ENCODE measurements at places on chromosomes 1 and 21. TPM values are rescaled to one million over a fixed set of nuclear protein-coding genes. Genes with fewer than 3 reads are reported as not detected.

GRCh38 chr21:35814858-35815619 is 245.3 kb downstream of the SETD4 start:
- no peak for DNase-seq

TSTD1 gene
- total RNA-seq, result 143 TPM

- no peak for DNase-seq
These were observed 46.4 kb upstream of the RAB3GAP2 start for GRCh38 chr1:220318673-220319072.

S100B gene
- not detected for total RNA-seq

- no peak for DNase-seq
These were observed 71.0 kb downstream of the OLFML2B start for GRCh38 chr1:161952607-161953172.

- DNase-seq, result no peak
These were observed 149.0 kb downstream of the ATP6V1G3 start for GRCh38 chr1:198391393-198392020.

GRCh38 chr1:57517587-57518374 is 93.9 kb upstream of the DAB1 start:
- no peak for DNase-seq

- DNase-seq, result no peak
These were observed 119.9 kb upstream of the DNAH14 start for GRCh38 chr1:224809613-224810012.

- no peak for DNase-seq
These were observed 27.1 kb upstream of the PDE4B start for GRCh38 chr1:65765631-65766030.

DNA sequence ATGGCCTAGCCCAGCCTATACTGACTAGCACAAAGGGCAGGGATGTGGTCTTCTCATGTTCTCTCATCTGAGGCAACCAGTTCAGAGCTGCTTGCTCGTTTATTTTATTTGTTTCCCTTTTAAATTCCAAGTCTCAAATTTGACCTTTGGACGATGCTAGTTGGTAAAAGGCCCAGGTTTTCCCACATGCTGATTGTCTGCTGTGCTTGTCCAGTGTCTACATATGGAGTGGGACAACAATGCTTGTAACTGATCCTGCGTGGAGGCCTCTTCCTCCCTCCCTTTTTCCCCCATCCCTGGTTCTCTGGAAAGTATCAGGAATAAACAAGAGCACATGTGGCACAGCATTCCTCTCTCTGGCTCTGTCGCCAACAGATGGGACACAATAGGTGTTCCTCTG is 34.0 kb upstream of the BEND5 start:
- no peak for DNase-seq

ZSWIM5 gene
- 6.3 TPM for total RNA-seq

GRCh38 chr1:26225033-26225831 is 8.8 kb upstream of the CEP85 start:
- peak; percentile 84 for DNase-seq

ARHGEF11 gene
- 40.5 TPM for total RNA-seq

- peak; percentile 76 for DNase-seq
These were observed 5.0 kb downstream of the KDM5B start for GRCh38 chr1:202802998-202803932.

- peak; percentile 19 for DNase-seq
These were observed 17.3 kb downstream of the CSF1 start for GRCh38 chr1:109927911-109928321.

DNA sequence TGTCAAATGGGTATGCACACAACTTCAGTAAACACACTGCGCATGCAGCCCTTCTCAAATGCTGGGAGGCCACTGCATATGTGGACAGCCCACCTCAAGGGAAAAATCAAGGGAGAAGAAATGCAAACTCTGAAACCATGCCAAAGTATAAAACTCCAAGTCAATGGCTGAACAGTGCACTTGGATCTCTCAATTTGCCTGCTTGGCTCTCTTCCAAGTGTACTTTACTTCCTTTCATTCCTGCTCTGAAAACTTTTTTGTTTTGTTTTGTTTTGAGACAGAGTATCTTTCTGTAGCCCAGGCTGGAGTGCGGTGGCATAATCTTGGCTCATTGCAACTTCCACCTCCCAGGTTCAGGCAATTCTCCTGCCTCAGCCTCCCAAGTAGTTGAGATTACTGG is 18.8 kb upstream of the COP1 start:
- no peak for DNase-seq

GRCh38 chr1:175172503-175172902 is 20.1 kb downstream of the KIAA0040 start:
- no peak for DNase-seq

DNA sequence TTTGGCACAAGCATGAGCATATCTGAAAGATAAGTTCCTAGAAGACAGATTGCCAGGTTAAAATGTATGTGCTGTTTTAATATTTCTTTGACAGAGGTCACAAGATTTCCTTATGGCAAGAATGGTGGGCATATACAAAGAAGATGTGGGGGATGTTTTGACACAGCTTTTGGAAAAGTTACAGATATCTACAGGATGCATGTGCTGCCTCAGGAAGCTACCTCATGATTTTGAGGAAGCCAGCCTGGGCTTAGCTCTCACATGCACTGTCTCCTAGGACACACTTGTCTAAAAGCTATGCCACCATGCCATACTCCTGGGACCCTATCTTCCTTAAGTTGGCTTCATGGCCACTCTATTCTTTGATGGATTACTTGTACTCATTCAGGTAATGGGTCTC is 99.9 kb downstream of the C1orf94 start:
- DNase-seq, result no peak

DNA sequence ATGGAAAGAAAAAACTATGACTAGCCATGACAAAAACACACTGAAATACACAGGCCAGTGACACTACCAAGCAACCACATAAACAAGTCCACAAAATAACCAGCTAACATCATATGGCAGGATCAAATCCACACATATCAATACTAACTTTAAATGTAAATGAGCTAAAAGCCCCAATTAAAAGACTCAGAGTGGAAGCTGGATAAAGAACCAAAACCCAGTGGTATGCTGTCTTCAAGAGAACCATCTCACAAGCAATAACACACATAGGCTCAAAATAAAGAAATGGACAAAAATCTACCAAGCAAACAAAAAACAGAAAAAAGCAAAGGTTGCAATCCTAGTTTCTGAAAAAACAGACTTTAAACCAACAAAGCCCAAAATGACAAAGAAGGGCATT is 476.2 kb upstream of the BEND5 start:
- no peak for DNase-seq

RPS6KC1 gene
- 17.0 TPM for total RNA-seq

DNA sequence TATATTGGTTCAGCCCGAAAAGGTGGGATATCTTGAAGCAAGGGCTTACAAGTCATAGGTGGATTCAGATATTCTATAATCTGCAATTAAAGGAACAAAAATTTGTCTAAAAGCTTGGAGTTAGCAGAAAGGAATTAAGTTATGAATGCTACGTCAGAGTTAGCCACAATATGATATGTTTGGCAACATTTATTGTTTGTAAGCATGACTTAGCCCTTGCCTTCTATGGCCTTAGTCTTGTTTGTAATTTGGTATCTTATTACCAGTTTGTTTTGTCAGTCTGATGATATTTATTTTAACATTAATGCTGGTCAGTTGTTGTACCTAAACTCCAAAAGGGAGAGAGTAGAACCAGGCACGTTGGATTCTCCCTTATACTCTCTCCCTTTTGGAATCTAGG is 43.1 kb upstream of the SUCO start:
- DNase-seq, result no peak

- DNase-seq, result no peak
These were observed 14.3 kb downstream of the WDR64 start for GRCh38 chr1:241666419-241666818.

DNA sequence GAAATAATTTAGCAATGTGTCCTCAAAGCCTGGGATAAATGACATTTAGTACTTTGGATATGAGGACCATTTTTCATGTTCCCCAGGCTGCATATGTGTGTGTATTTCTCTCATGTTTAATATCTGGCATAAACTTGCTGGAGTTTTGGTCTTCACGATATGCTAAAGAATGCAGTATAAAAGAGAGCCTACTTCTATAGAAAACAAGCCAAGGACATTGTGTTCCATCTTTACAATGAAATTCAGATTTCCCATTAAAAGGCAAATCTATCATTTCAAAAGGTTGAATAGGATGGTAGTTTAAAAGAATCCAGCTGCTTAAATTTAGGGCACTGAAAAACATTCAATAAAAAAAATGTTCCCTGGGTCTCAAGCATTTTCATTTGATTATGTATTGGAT is 169.0 kb upstream of the C1orf105 start:
- DNase-seq, result no peak

- DNase-seq, result no peak
These were observed 739.0 kb upstream of the NCAM2 start for GRCh38 chr21:20259031-20259867.

NUAK2 gene
- total RNA-seq, result 8.9 TPM

GRCh38 chr1:7345516-7345915 is 425.6 kb upstream of the VAMP3 start:
- no peak for DNase-seq

- DNase-seq, result no peak
These were observed 1.9 kb upstream of the OR2T34 start for GRCh38 chr1:248576260-248576980.

- DNase-seq, result peak; percentile 72
These were observed 8.8 kb downstream of the PRXL2B start for GRCh38 chr1:2595261-2595811.

DNA sequence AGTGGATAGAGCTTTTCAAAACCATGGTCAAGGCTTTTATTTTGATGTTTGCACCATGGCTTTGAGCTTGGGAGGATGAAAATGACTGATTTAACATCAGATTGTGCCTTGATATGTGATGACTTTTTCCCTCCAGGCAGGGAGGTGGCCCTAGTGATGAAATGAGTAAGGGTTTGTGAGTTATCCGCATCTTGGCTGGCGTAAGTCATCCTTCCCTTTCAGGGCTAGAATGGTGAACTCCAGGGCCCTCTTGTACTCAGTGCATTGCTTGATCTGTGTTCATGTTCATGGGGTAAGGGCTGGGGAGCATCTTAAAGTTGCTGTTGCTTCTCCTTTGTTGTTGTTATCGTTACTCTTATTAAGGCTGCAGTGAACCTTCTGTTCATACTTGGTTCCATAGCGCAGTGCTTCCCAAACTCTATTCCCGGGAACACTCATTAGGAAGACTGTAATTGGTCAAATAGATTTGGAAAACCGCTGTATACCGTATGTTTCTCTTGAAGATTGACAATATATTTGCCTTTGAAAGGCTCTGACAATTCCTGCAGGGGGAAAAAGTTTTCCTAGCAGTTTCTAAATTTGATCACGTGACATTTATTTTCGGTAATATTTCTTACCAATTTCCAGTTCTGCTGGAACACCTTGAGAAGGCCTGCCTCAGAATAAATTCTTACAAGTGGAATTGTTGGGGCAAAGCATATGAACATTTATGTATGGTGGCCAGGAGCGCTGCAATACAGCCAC is 23.1 kb downstream of the GPR137B start:
- no peak for DNase-seq

DNA sequence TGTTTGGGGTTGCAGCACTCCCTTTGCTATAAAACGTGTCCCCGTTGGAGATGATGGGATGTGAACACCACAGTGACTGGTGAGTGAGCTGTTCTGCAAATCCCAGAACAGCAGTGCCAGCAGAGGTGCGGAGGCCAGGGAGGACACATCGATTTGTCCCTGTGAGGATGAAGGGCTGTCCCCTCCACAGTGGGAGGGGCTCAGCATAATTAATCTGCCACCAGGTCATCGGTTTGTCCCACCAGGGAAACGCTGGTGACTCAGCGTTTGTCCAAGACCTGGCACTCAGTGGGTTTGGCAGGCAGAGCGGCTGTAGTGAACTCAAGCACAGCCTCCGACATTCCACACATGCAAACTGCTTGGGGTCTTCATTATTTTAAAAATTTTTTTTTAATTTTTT is 22.8 kb upstream of the PDE9A start:
- no peak for DNase-seq

GRCh38 chr1:50272912-50273311 is 150.3 kb downstream of the DMRTA2 start:
- DNase-seq, result no peak
